Mesenteric fat pad (tissue), 1 donor: ENCODE measurements at places on chromosomes 3 and 15.

GRCh38 chr15:43519196-43519595, 1.8 kb downstream of the MAP1A start:
- DNase-seq = peak; percentile 59

- no peak for DNase-seq
Measured at GRCh38 chr15:93488296-93488713, 399.3 kb upstream of the RGMA start.

GRCh38 chr3:64998317-64998716, 310.5 kb upstream of the ADAMTS9 start:
- no peak for DNase-seq

DNA sequence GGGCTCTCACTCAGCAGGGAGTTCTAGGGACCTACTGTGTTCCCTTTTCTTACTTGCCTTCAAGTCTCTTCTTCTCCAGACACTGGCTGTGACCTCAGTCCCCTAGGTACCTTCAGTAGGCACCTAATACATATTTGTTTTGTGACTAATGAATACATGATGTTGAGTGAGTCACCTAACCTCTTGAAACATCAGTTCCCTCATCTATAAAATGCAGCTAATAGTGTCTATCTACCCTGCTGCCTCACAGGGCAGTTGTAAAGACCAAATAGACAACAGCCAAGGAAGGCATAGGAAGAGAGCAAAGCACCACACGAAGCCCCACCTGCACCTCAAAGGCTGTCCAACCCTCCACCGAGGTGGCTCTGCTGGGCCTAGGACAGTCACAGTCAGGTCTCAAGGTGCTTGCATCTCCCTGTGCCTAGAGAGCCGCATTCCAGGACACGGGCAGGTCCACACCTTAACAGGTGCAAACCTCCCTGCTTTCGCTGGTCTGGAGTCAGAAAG, 29.1 kb downstream of the DAPK2 start:
- no peak for DNase-seq

DNA sequence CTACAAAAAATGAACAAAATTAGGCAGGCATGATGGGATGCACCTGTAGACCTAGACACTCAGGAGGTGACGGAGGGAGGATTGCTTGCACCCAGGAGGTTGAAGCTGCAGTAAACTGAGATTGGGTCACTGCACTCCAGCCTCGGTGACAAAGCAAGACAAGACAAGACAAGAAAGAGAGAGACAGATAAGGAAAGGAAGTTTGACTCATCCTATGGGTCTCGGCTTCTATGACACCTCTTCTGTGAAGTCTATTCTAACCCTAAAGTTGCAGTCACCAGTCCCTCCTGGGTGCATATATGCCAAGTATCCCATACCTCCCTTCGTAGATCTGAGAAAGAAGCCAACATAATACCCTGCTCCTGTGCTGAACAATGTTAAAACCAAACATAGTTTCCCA, 7.9 kb upstream of the ZMAT3 start:
- DNase-seq = no peak

- no peak for DNase-seq
Measured at GRCh38 chr3:23590424-23591273, 215.1 kb upstream of the UBE2E1 start.

- no peak for DNase-seq
Measured at GRCh38 chr3:193857996-193858395, 265.0 kb downstream of the OPA1 start.

GRCh38 chr15:25091421-25092158, 136.8 kb downstream of the SNRPN start:
- peak; percentile 64 for DNase-seq

DNA sequence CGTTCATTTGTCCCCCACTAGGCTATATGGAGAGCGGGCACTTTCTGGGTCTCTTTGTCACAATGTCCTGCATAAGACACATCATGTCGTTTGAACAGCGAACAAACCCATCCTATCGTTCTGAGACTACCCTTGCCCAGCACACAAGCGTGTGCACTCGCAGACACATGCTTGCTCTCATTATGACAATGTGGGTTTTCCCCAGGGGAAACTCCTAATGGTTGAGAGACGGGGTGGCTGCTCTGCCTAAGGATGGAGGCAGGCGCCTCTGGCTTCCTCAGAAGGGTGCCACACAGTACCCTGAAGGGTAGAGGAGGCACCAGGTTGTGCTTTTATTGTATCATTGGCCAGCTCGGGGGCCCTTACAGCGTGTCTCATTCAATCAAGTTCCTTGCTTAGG, 51.0 kb upstream of the MYZAP start:
- no peak for DNase-seq

GRCh38 chr15:60745469-60746061, 266.6 kb upstream of the ICE2 start:
- DNase-seq = no peak

- no peak for DNase-seq
Measured at GRCh38 chr3:101695779-101696372, 9.4 kb upstream of the RPL24 start.

GRCh38 chr3:149581681-149582370, 76.0 kb downstream of the WWTR1 start:
- no peak for DNase-seq

DNA sequence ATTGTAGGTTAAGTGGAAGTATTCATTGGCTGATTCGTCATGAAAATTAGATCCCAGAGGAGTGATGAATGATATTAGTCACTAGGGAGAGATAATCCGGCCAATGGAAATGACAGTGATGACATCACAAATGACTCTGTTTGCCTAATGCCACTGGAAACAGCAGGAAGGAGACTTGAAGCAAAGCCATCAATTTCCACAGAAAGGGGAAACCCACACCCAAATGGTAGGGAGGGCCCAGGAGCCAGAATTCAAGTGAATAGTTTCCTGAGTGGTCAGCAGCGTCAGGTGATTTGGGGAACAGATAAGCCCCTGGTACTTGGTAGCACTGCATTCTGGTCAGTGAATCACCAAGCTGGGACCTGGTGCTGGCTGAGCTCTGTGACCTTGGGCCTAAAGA, 3.3 kb upstream of the ADAMTS9 start:
- no peak for DNase-seq
